ENCODE measurements at places on chromosomes 5 and 9.
A peak's percentile ranks its signal among the peaks of the same experiment; 100 is the strongest.

DNA sequence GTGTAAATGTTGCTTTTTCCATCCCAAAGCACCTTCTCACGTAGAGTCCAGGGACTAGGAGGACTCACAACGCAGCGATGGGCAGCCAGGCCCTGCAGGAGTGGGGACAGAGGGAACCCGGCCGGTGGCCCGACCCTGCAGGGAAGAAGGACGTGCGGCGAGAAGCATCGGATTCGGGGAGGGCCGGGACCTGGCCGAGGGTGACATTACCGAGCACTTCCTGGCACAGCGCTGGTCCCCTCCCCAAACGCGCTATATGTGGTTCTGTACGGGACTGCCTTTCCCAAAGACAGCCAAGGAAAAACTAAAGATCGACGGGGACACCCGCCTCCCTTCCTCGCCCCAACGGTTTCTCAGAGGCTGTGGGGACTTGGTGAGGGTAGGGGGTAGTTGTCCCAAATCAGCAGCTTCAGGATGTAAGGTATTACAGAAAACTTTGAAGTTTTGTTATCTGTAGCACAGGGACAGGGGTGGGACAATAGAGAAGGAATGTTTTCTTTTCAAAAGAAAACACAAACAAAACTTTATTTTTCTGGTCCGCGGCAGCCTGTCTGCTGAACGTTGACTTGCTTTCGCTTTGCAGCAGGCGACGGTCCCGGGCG, 887 bp upstream of the MAP3K1 start:
- DNase-seq = no peak

- no peak for DNase-seq
Observed at GRCh38 chr5:80216096-80216495, 39.8 kb downstream of the SERINC5 start.

- peak; percentile 17 for DNase-seq
Observed at GRCh38 chr9:133035669-133036068, 4.9 kb downstream of the GTF3C5 start.

DNA sequence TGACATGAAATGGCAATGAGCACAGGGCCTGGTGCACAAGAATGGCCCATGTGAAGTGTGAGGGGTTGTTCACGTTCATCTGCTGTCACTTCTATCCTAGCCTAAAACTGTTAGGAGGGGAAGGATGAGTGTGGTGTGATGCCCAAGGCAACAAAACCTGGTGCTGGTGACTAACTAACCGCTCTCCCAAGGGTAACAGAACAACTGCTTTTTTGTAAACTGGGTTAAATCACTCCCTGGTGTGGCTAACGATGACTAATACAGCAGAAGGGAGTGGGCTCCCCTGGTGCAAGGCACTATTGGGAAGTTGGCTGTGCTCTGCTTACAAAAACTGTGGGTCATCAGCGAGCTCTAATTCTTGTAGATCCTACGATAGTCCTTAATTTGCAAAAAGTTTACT, 103.2 kb upstream of the VCAN start:
- DNase-seq = peak; percentile 81

DNA sequence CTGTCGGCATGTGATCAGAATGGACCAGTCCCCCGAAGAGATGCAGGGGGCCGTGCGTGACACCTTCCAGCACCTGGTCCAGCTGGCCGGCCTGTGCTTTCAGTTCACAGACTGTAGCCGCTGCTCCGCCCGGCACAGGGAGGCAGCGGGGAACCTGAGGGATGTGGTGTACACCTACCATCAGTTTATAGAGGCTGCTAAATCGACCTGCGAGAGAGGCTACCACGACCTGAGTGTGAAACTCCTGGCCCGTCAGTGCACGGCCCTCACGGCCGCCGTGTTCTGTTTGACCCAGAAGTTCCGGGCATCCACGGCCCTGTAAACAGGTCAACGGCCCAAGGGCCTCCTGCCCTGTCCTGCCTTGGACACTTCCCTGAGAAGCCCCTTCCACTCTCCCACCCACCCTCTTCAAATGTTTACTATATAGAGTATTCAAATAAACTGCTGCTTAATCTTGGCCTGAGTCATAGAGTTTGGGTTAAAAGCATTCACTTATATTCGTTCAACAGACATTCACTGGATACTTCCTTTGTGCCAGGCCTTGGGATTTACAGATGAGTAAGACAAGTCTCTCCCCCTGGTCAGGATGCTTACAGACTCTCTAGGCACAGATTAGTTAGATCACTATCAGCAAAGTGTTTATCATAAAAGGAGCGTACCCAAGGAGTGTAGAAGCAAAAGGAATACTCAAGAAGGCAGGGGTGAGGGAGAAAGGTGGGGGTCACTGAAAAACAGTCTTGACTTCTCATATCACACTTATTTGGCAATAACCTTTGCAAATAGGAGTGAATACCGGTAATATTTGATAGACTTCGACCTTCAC, 6.9 kb upstream of the TRMT10B start:
- DNase-seq = no peak

GRCh38 chr9:31103836-31104235, 1280.6 kb upstream of the ACO1 start:
- DNase-seq = peak; percentile 38

GRCh38 chr5:120297616-120298015, 166.5 kb upstream of the PRR16 start:
- no peak for DNase-seq
